ENCODE measurements at places on chromosomes 7 and 10.

DNA sequence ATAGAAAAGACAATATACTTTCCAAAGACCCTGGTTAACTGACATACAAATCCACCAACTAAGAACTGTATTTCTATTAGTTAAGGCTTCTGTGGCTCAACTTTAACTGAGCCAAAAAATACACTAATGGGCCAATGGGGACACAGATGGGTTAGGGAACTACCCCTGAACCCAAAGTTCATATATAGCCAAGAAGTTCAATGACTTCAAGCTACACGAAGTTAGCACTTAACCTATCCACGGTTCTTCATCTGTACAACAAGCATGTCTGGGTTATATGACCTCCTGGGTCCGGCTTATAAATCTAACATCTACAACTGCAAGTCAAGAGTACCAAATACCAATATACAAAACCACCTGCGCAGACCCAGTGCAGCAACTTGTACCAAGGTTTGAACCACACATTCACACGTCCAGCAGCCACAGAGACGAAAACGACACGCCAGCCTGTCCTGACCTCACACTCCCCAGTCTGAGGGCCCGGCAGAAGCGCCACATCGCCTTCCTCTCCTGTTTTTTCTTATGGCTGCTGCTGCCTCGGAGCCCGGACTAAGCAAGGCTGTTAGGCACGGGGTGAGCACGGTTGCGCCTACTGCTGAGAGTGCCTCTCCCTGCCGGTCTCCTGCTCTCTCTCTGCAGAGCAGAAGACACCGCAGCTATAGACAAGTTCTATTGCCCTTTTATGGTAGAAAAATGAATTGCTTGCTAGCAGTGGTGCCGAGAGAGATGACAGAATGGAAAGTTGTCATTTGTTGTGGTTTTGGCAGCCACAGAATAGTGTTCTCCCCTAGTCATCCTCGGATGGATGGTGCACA, 86.3 kb downstream of the RNF216 start:
- DNase-seq, result peak; percentile 69

DNA sequence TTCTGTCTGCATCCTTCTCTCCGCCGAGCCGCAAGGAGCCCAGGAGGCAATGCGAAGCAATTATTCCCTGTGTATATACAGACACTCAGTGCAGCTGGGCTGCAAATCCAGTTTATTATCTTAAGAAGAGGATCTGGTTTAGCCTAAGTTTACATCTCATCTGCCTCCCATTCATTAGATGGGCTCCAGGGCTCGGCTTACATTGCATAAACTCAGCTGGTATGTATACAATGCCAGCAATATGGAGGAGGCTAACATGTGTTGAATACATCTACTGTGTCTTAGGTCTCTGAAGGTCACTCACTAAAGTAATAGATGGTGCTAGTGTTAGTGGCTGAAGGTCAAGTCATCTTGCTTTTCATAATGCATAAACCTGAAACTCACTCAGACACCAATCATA, 996.8 kb downstream of the KCNMA1 start:
- DNase-seq, result no peak

DNA sequence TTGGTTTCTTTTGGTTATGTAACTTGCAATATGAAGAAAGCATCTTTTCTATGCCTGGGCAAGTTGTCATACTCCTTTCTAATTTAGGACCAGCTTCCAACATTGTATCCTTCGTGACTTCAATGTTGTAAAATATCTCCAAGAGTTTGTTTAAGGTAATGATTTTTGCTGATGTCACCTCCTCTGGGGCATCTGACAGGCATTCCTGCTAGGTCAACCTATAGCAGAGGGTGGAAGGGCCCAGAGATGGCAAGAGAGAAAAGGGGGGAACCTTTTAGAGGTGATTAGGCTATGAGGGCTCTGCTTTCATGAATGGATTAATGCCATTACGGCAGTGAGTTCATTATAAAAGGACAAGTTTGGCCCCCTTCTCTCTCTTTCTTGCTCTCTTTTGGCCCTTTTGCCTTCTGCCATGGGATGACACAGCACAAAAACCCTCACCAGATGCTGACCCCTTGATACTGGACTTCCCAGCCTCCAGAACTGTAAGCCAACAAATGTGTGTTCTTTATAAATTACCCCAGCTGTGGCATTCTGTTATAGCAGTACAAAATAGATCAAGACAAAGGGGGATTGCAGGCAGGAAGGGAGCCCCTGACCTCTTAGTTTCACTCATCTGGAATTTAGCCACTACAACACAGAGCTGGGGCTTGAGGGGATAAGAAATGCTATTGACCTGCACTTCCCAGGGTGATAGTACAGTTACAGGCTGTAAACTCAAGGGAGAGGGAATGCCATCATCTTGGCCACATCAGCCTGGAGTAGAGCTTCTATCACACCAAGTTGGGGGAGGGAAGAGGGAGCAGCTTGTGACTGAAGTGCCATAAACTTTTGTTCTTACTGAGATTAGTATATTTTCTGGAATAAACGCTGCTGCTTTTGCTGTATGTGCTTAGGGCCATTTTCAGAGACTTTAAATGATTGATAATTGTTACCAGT, 195.9 kb downstream of the CFTR start:
- no peak for DNase-seq

- DNase-seq, result no peak
These were observed 13.1 kb upstream of the ASB4 start for GRCh38 chr7:95472581-95473161.

- DNase-seq, result no peak
These were observed 42.3 kb downstream of the JMJD1C start for GRCh38 chr10:63423494-63423893.

- no peak for DNase-seq
These were observed 705.0 kb downstream of the PARD3 start for GRCh38 chr10:34109952-34110702.

GRCh38 chr7:157757776-157758467, 421.1 kb downstream of the DNAJB6 start:
- DNase-seq, result no peak

GRCh38 chr7:40455485-40455884, 320.7 kb downstream of the SUGCT start:
- DNase-seq, result no peak

GRCh38 chr10:84820120-84820519, 491.7 kb downstream of the CCSER2 start:
- DNase-seq, result peak; percentile 42

- DNase-seq, result no peak
These were observed 361.6 kb downstream of the FGFR2 start for GRCh38 chr10:121236621-121237020.

- no peak for DNase-seq
These were observed 10.7 kb upstream of the AKR1B1 start for GRCh38 chr7:134469622-134470021.

- no peak for DNase-seq
These were observed 96.3 kb upstream of the PDCD4 start for GRCh38 chr10:110775406-110775805.

GRCh38 chr10:126434235-126434634, 46.0 kb upstream of the ADAM12 start:
- no peak for DNase-seq

GRCh38 chr10:47370015-47370767, 13.9 kb downstream of the ZNF488 start:
- no peak for DNase-seq

GRCh38 chr10:124145109-124145870, 51.9 kb upstream of the CHST15 start:
- no peak for DNase-seq

DNA sequence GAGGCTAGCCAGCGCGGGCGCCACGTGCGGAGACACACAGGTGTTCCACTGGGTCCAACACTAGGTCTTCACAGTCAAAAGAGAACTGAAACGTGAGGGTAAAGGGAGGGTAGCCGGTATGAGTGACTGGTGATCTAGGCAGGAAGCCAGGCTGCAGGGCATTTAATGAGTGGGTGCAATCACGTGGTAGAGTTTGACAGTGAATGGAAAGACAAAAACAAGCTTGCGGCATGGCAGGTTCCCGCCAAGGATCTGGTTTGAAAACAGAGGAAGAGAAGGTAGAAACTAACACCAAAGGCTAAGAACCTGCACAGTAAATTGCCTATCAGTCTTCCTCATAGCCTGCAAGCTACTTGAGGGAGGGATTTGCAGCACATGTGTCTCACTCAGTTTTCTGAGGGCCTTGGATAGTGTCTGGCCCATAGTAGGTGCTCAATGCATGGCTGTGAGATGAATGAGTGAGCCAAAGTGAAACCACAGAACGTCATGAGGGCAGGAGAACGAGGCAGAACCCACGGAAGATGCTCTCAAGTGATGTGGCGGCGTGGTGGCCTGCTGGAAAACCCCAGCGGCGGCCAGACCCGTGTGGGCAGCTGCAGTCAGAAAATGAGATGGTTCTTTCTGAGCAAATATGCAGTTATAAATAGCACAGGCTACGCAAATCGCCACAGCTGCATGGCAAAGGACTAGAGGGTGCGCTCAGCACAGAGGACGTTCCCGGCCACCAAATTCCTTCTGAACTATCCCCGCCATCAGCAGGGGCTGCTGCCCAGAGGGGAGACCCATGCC, 183.6 kb upstream of the NFE2L3 start:
- DNase-seq, result no peak

- no peak for DNase-seq
These were observed 81.1 kb downstream of the ARHGAP12 start for GRCh38 chr10:31847515-31847914.

DNA sequence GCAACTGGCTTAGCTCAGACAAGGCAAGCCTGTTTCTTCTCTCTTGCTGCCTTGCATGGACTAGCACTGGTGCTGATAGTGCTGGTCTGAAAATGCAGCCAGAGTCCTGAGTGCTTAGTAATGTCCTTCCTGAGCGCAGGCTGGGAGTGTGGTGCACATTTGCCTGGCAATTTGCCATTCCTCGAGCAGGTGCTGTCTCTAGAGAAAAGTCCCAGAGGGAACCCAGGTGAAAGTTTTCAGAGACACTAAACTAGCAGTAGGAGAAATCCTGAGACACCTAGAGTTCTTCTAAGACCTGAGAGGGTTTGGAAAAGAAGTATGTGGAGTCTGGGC, 1.9 kb downstream of the SFTPD start:
- DNase-seq, result no peak

- peak; percentile 8 for DNase-seq
These were observed 117.5 kb downstream of the CAMK1D start for GRCh38 chr10:12466704-12467305.

DNA sequence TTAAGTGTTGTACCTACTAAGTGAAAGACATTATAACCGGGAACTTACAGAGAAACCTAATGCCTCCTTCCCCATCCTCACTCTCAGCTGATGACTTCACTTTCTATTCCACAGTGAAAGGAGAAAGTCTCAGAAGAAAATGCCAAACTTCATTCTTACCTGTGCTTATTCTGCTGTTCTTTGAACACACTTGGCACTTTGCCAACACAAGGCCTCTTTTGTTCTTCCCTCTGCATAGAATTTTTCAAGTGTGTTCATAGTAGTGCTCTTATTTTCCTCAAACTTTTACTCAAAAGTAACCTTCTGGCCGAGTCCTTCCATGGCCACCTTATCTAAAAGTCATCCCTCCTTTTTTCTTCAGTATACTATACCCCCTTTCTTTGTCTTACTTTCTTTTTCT, 59.4 kb upstream of the ETV1 start:
- no peak for DNase-seq

DNA sequence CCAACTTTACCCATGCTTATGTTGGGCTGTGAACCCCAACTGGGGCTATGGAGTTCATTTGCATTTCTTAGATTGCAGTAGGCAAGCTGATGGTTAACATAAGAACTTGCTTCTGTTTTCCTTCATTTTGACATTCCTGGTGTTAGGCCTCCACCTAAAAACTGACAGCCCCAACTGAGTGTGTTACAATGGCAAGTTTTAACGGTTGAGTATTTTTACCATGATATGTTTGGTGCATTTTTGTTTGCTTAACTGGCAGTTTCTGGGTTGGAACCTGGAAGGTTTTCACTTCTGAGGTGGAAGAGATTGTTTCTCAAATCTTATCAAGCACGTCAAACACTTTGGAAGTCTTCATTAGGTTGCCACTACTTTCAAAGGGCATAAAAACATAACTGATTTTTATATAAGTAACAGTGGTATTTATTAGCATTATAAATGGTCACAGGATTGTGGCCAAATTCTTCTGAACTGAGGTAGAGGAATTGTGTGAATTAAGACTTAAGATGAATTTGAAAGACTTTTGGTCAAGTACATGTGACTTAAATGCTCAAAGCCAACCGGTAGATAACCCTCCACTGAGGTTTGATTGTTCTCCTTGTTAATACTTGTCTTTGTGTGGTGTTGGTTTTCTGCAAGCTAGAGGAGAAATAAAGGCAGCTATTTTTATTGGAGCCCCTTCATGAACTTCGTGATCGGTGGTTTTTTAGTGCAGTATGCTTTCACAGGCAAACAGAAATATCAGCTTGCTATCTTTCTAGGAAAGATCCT, 2.8 kb downstream of the BMI1 start:
- no peak for DNase-seq

DNA sequence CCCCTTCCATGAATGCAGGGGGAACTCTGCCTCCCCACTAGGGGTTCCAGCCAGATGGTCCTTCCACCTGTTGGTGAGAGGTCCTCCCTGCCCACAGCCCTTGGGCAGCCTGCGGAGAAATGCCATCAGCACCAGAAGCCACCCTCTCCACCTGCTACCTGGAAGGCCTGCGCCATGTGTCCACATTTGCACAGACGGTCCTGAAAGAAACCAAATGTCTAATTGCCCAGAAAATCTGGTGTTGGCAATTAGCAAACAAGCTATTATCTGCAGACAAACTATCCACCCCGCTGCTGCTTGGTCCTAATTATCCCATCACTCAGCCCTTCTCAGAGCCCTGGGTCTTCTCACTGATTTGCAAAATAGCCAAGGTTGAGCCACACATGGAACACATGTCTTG, 32.3 kb downstream of the HSPA12A start:
- DNase-seq, result no peak

DNA sequence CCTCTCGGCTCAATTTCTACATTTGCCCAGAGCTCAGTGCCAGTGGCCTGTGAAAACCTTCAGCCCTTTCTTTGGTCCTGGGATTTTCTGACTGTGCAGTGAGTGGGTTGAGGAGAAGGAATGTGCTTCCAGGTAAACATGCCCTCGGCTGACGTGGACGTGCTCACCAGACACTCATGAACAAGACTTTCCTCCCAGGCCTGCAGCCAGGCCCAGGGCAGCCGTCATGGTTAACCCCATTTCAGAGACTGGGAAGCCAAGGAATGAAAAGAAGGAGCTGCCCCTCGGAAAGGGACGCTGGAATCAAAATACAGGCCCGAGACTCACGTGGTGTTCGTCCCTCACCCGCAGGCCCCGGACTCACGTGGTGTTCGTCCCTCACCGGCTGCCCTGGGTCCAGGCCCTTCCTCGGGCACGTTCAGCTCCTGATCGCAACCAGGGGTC, 8.8 kb upstream of the CALML5 start:
- DNase-seq, result no peak
